Tibial artery (tissue), 4 donors: ENCODE measurements at places on chromosomes 2 and 18.

DNA sequence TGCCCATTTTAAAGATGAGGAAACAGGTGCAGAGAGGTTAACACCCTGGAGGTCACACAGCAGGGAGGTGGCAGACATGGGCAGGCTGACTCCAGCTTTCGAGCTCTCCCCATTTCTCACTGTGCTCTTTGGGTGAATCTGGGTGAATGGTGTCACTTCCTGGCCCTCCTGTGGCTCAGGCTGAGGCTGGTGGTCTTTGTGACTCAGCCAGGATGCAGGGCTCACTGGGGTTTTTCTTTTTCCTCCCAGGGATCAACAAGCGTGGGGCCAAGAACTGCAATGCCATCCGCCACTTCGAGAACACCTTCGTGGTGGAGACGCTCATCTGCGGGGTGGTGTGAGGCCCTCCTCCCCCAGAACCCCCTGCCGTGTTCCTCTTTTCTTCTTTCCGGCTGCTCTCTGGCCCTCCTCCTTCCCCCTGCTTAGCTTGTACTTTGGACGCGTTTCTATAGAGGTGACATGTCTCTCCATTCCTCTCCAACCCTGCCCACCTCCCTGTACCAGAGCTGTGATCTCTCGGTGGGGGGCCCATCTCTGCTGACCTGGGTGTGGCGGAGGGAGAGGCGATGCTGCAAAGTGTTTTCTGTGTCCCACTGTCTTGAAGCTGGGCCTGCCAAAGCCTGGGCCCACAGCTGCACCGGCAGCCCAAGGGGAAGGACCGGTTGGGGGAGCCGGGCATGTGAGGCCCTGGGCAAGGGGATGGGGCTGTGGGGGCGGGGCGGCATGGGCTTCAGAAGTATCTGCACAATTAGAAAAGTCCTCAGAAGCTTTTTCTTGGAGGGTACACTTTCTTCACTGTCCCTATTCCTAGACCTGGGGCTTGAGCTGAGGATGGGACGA, 13.2 kb downstream of the ITM2C start:
- peaks cover 4% of the 10 kb centered on the region for H3K36me3 ChIP-seq
- no peaks in the 10 kb centered on the region for H3K4me1 ChIP-seq

DNA sequence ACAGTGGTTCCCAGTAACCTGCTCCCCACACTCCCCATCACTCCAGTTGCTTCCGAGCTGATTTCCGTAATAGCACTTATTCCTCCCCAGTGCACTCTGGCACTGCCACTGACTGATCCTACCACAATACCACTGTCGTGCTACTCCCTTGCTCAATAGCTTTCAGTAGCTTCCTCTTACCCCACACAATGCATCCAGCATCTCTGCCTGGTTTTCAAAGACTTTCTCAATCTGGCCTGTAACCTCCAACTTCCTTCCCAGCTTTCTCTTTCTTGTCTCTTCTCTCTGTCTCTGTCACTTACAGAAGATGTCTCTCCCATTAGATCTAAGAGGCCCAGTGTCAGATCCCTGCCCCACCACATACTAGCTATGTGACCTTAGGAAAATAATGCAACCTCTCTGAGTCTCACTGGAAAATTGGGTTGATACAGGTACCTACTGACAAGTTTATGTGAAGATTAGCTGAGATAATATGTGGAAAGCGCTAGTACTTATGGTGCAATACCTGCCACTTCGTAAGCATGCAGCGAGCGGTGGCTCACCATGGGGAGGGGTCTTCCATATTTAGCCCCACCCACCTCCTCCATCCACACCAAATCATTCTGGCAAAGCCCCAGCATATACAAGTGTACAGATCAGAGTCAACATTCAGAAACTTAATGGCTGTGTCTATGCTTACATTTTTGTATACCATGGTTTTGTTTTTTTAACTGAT, 36.7 kb downstream of the SFXN5 start:
- H3K4me3 ChIP-seq, result no peak overlapping the region
- no peaks in the 10 kb centered on the region for H3K36me3 ChIP-seq
- H3K27me3 ChIP-seq, result no peaks in the 10 kb centered on the region
- no peaks in the 10 kb centered on the region for H3K4me1 ChIP-seq

- peak overlapping the region; percentile 65 for H3K27ac ChIP-seq
- H3K27me3 ChIP-seq, result no peaks in the 10 kb centered on the region
- H3K4me3 ChIP-seq, result no peak overlapping the region
- H3K36me3 ChIP-seq, result no peaks in the 10 kb centered on the region
These were observed 86.1 kb downstream of the ACVR1 start for GRCh38 chr2:157789933-157790511.

- H3K27ac ChIP-seq, result peak overlapping the region; percentile 21
- no peaks in the 10 kb centered on the region for H3K4me1 ChIP-seq
- no peak for DNase-seq
- H3K36me3 ChIP-seq, result peaks cover 28% of the 10 kb centered on the region
- H3K4me3 ChIP-seq, result no peak overlapping the region
These were observed 5.8 kb upstream of the D2HGDH start for GRCh38 chr2:241728627-241729026.

GRCh38 chr2:112153179-112153490, 14.9 kb downstream of the FBLN7 start:
- peak; percentile 46 for DNase-seq
- H3K4me1 ChIP-seq, result no peaks in the 10 kb centered on the region
- H3K36me3 ChIP-seq, result no peaks in the 10 kb centered on the region

GRCh38 chr18:9927392-9928063, 13.7 kb downstream of the VAPA start:
- no peaks in the 10 kb centered on the region for H3K4me1 ChIP-seq
- DNase-seq, result no peak
- H3K4me3 ChIP-seq, result no peak overlapping the region
- peaks cover 1% of the 10 kb centered on the region for H3K36me3 ChIP-seq
- no peaks in the 10 kb centered on the region for H3K27me3 ChIP-seq

GRCh38 chr18:396556-396955, 103.9 kb downstream of the COLEC12 start:
- DNase-seq, result no peak
- H3K36me3 ChIP-seq, result no peaks in the 10 kb centered on the region
- H3K27me3 ChIP-seq, result no peaks in the 10 kb centered on the region
- no peak overlapping the region for H3K4me3 ChIP-seq

- H3K4me3 ChIP-seq, result no peak overlapping the region
- H3K27me3 ChIP-seq, result no peaks in the 10 kb centered on the region
- DNase-seq, result no peak
- H3K27ac ChIP-seq, result no peak overlapping the region
- no peaks in the 10 kb centered on the region for H3K4me1 ChIP-seq
- H3K36me3 ChIP-seq, result no peaks in the 10 kb centered on the region
These were observed 182.7 kb downstream of the RPIA start for GRCh38 chr2:88874063-88874657.

DNA sequence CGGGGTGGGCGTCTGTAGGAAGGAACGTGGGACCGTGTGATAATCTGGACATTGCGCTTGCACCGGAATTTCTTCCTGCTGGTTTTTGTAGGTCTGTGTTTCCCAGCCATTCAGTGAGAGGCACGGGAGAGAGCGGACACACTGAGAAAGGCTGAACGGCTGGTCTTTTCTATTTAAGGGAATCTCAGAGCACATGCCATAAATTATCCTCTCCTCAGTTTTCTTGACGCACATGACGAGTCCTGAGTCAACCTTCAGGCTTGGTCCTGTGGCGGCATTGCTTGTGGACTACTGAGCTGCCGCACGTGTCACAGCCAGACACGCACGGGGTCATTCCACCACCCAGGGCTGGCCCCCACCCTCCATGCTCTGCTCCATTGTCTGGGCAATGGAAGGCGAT, 519.3 kb upstream of the ID2 start:
- no peaks in the 10 kb centered on the region for H3K36me3 ChIP-seq
- H3K27ac ChIP-seq, result peak overlapping the region; percentile 83
- H3K27me3 ChIP-seq, result no peaks in the 10 kb centered on the region
- peaks cover 36% of the 10 kb centered on the region for H3K4me1 ChIP-seq
- DNase-seq, result peak; percentile 96

GRCh38 chr2:219697811-219698747, 70.6 kb downstream of the SLC4A3 start:
- no peak overlapping the region for H3K4me3 ChIP-seq
- H3K4me1 ChIP-seq, result no peaks in the 10 kb centered on the region
- no peak overlapping the region for H3K27ac ChIP-seq

DNA sequence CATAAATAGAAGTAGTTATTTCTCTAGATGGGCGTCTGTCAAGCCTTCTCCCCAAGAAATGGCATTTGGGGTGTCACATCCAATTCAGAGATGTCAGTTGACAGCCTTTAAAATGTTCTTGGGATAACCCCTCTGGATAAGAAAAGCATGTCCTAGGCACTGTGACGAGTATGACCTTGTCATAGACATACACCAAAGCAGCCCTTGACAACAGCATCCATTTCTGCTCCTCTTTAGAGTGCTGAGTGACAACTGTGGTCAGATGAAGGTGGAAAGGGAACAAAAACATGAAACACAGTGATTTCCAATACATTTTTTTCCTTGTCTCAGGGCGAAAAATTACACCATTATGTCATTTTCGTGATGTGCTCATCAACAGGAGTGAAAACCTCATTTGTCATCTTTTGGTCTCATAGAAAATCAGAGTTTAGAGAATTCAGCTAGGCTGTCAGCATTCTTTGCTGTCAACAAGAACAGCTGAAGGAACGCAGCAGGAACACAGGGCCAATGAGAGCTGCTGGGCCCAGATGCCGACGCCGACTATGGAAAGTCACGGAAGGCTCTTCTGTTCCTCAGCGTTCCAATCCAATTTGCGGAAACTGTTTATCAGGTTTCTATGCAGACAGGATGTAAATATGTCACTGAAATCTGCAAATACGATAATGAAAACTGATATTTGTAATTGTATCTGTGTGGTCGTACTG, 193.2 kb downstream of the ICOS start:
- H3K36me3 ChIP-seq, result no peaks in the 10 kb centered on the region
- H3K27ac ChIP-seq, result no peak overlapping the region
- no peak for DNase-seq
- peaks cover 6% of the 10 kb centered on the region for H3K4me1 ChIP-seq

GRCh38 chr2:162063281-162063680, 10.7 kb downstream of the DPP4 start:
- H3K36me3 ChIP-seq, result no peaks in the 10 kb centered on the region
- no peaks in the 10 kb centered on the region for H3K4me1 ChIP-seq
- no peak overlapping the region for H3K27ac ChIP-seq
- no peaks in the 10 kb centered on the region for H3K27me3 ChIP-seq
